Naive thymus-derived CD8-positive, alpha-beta T cell (primary cell): ENCODE measurements at places on chromosomes 7 and 10. TPM values are rescaled to one million over a fixed set of nuclear protein-coding genes. Genes with fewer than 3 reads are reported as not detected.

CYP17A1 gene
- total RNA-seq: not detected

GRCh38 chr7:3128857-3129490, 85.3 kb upstream of the CARD11 start:
- H3K27ac ChIP-seq: no peak overlapping the region
- H3K4me1 ChIP-seq: no peaks in the 10 kb centered on the region
- H3K4me3 ChIP-seq: no peak overlapping the region
- no peak for DNase-seq

GRCh38 chr10:49518982-49519578, 19.8 kb downstream of the ERCC6 start:
- no peak overlapping the region for H3K4me3 ChIP-seq
- no peak for DNase-seq
- peaks cover 9% of the 10 kb centered on the region for H3K4me1 ChIP-seq
- no peak overlapping the region for H3K27ac ChIP-seq

DNA sequence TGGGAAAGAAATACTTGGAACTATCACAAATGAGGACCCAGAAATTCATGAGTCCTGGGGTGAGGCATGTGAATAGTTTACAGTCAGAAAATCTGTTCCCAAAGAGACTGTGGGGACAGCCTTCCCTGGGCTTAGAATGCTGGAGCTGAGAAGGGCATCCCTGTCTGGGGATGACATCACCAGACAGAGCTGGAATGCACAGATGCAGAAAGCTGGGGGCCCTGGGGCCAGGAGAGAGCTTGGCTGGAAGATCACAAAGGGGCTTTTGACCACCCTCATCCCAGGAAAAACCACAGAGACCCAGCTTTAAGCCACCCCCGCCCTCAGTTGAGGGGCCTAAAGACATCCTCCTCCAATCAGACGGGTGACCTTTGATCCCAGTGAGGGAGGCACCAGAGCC, 264.5 kb downstream of the PLXNA4 start:
- DNase-seq: no peak
- H3K4me1 ChIP-seq: peaks cover 9% of the 10 kb centered on the region
- H3K36me3 ChIP-seq: no peaks in the 10 kb centered on the region
- no peak overlapping the region for H3K27ac ChIP-seq

SLC29A4 gene
- total RNA-seq: 0.16 TPM

DNA sequence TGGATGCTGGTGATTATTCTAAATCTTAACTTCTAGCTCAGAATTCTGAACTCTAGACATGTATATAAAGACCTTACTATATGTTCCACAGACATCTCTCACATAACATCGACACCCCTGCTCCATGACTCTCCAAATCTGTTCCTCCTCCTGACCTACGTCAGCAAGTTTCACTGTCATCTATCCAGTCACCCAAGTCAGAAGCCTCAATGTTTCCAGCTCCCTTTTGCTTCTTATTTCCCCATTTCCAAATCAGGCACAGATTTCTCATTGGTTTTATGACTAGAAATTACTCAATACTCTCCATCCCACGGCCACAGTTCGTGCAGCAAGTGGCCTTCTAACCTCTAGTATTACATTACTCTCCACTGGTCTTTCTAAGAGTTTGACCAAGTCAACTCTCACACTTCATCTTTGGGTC, 28.5 kb downstream of the EPC1 start:
- no peaks in the 10 kb centered on the region for H3K27me3 ChIP-seq
- peaks cover 38% of the 10 kb centered on the region for H3K36me3 ChIP-seq
- H3K4me3 ChIP-seq: peak overlapping the region; percentile 15
- peak overlapping the region; percentile 18 for H3K27ac ChIP-seq
